ENCODE measurements at places on chromosomes 2 and 18.

DNA sequence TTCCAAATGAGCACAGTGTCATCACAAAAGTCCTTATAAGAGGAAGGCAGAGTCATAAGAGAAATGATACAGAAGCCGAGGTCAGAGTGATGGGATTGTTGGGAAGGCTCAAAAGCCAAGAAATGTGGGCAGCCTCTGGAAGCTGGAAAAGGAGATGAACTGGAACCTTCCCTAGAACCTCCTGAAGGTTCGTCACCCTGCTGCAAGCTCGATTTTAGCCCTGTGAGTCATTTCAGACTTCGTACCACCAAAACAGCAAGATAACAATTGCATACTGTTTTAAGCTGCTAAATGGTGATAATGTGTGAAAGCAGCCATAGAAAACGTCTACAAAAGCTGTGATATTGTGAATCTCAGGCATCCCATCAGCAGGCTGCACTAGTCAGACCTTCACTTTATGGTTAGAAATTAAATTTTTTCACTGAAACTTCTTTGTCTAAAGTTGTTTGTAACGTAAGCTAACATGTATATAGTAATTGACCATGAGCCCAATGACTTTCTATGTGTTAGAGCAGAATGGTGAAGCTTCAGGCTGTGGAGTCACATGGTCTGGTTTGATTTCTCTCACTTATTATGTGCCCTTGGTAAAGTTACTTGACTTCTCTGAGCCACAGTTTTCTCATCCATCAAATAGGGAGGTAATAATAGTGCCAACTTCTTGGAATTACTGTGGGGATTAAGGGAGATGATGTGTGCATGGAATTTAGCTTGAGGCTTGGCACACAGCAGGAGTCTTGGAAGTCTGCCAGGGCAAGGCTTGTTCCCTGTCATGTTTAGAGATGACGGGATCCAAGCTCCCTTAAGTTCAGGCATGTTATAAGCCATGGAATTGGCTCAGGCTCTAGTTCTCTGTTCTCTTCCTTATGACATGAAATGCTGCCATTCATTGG lies 132.0 kb upstream of the CCDC195 start:
- H3K4me1 ChIP-seq, result peaks cover 6% of the 10 kb centered on the region
- H3K4me3 ChIP-seq, result no peak overlapping the region
- H3K27me3 ChIP-seq, result no peaks in the 10 kb centered on the region
- H3K36me3 ChIP-seq, result no peaks in the 10 kb centered on the region
- no peak overlapping the region for H3K27ac ChIP-seq
- DNase-seq, result peak; percentile 81

DNA sequence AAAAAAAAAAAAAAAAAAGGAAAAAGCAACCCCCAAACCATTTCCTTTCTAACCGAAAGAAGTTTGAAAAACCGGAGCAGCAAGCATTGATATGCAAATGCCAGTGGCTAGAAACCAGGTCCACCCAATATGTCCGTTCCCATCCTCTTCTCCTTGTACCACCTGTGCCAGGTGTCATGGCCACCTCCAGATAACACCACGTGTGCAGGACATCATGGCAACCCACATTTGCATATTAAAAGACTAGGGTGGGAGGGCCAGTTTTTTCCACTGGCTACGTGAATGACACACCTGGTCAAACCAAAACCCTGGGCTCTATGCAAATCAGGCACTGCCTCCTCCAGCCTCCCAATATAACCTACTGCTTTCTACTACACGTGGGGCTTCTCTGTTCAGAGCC lies 303.3 kb upstream of the GULP1 start:
- peaks cover 3% of the 10 kb centered on the region for H3K4me1 ChIP-seq
- no peaks in the 10 kb centered on the region for H3K36me3 ChIP-seq
- DNase-seq, result no peak
- no peak overlapping the region for H3K4me3 ChIP-seq
- no peaks in the 10 kb centered on the region for H3K27me3 ChIP-seq

DNA sequence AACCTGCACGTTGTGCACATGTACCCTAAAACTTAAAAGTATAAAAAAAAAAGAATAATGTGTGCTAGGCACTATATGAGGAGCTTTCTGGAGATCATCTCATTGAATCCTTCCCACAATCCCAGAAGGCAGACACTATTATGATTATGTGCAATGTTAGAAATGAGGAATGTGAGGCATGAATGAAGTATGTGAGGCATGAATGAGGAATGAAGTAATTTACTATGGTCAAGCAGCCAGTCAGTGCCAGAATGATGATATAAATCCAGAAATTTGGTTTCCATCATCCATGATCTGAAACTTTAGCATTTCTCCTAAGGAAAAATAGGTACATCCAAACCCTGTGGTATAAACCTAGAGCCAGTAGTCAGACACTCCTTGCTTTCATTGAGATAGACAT lies 42.0 kb downstream of the CCDC148 start:
- no peaks in the 10 kb centered on the region for H3K4me1 ChIP-seq
- no peaks in the 10 kb centered on the region for H3K27me3 ChIP-seq
- no peak overlapping the region for H3K4me3 ChIP-seq
- no peak overlapping the region for H3K27ac ChIP-seq
- H3K36me3 ChIP-seq, result no peaks in the 10 kb centered on the region

DNA sequence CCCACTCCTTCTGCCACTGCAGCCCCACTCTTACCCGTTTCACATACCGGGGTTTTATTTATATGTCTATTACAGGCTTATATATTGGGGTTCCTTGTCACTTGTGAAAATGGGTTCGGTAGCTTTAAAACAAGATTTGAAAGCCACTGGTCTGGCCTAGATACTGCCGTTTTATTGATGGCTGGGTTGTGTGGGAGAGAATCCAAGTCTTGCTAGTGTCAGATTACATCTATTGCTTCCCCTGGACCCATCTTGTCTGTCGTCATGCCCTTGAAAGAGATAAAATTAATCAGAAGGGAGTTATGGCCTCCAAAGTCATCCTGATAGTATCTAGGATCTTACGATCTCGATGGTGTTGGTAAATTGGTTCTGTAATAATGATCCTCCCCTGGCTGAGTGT lies 79.4 kb downstream of the EIPR1 start:
- H3K4me1 ChIP-seq, result no peaks in the 10 kb centered on the region
- 0 out of 2 replicates have a peak, but pooled peaks cover 3% of the 10 kb centered on the region for H3K36me3 ChIP-seq
- H3K27me3 ChIP-seq, result no peaks in the 10 kb centered on the region

- no peaks in the 10 kb centered on the region for H3K27me3 ChIP-seq
- DNase-seq, result no peak
- no peak overlapping the region for H3K27ac ChIP-seq
These were observed 223.3 kb upstream of the ATP5MC3 start for GRCh38 chr2:175404839-175405238.

DNA sequence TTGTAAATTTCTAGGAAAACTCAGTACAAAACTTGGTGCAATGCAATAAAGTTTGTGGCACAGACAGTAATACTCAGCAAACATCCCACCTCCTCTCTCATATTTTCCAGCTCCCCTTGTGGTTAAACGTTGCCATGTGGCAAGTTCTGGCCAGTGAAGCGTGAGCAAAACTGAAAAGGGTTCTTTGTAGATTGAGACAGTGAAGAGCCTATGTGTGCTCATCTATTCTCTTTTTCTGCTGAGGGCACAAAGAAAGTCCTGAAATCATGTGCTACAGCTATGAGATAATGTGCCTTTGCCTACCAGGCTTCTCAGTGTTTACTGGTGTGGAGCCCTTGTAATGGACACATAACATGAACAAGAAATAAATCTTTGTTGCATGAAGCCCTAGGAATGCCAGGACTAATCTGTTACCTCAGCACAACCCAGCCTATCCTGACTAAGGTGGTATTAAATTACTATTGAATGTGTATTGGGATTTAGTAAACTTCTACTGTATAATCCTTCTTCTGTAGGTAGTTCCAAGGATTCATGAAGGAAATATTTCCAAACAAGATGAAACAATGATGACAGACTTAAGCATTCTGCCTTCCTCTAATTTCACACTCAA lies 13.0 kb upstream of the TYMS start:
- H3K36me3 ChIP-seq, result no peaks in the 10 kb centered on the region
- no peak overlapping the region for H3K4me3 ChIP-seq
- DNase-seq, result no peak
- no peaks in the 10 kb centered on the region for H3K4me1 ChIP-seq

- no peaks in the 10 kb centered on the region for H3K27me3 ChIP-seq
- no peak overlapping the region for H3K27ac ChIP-seq
- H3K4me1 ChIP-seq, result no peaks in the 10 kb centered on the region
- H3K36me3 ChIP-seq, result no peaks in the 10 kb centered on the region
- H3K4me3 ChIP-seq, result no peak overlapping the region
These were observed 1894.4 kb upstream of the LRRTM1 start for GRCh38 chr2:82198809-82199492.

DNA sequence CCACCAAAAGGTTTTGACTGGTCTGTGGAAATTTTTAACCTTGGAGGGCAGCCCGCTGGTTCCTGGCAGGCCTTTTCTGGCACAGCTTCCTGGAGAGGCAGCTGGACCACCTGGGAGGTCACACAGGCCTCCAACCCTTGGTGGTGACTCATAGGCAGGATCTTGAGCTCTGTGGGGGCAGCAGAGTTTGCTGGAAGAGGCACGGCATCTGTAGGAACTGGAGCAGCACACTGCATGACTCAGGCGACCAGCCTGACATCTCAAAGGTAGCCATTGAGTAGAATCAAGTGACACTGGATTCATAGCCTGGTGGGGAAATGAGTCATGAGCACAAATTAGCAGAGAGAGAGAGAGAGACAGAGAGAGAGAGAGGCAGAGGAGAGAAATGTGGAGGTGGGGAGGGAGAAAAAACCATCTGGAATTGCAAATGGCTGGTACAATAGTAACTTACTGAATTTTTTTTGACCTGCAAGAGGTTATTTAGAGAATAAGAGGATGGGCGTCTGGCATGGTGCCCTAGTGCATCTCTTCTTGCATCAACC lies 57.4 kb downstream of the TRPM8 start:
- H3K27me3 ChIP-seq, result no peaks in the 10 kb centered on the region
- DNase-seq, result peak; percentile 90
- H3K27ac ChIP-seq, result peak overlapping the region; percentile 51
- H3K4me1 ChIP-seq, result peaks cover 25% of the 10 kb centered on the region

DNA sequence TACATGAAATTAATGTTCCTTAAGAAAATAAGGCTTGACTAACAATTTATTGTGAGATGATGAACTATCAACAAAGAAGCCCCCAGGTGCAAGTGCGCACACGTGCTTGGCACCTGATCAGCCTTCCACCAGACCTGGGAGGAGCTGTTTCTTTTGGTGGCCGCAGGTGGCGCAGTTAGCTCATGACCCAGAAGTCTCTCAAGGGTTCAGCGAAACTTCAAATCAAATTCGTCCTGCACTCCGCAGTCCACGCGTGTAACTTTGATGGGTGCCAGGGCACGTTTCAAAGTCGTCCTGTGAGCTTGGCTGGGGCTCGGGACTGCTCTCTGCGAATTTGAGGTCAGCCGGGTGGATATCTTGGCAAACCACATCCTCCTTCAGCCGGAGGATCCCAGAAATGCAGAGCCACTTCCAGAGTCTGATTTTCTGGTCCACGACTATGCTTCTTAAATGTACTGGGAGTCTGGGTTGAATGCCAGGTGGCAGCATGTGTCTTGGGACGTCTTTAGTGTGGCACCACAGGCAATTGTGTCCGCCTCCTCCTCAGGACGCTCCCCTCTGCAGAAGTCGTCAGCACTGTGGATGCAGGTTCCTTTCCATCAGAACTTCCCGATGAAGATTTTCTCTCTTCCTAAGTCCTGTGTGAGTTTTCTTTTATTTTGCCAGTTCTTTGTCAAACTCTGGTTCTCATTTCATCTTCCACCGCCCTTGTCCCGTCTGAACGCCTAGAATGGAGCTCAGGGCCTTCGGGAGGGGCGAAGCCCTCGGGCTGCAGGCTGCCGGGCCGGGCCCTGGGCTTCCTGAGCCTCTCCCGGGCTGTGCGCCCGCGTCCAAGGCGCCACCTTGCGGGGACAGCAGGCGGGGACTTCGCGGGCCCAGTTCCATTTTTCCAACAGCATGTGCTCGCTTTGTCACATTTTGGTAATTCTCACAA lies 61.3 kb upstream of the RAPGEF4 start:
- peaks cover 47% of the 10 kb centered on the region for H3K4me1 ChIP-seq
- peak overlapping the region; percentile 75 for H3K27ac ChIP-seq
- no peak overlapping the region for H3K4me3 ChIP-seq

DNA sequence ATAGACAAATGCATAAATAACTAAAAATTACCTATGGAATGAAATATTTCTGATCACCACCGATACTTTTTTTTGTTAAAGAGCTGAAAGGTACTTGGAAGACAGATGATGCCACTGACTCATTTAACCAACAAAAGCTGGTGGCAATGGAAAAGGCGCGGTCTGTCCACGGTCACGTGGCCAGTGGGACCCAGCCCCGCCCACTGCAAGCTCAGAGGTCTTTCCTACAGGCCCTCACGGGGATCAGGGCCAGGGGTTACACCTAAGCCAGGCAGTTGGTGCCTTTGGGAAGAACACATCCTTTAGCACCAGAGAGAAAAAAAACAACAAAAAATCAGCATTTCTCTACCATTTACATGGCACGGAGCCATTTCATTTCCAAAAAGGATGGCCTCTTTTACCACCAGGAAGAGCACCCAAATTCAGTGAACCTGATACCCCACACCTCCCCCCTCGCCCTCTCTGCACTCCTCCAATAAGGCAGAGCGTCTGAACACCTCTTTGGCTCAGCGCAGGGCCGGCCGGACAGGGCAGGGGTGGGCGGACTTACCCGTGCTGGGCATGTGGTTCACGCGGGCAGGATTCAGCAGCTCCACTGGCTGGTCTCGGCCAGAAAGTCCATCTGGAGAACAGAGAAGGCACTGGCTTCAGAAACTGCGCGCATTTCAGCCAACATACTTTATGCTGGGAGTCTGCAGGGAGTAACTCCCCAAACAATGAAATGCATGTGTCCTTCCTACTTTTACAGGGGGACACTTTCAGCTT lies 164.6 kb downstream of the HDAC4 start:
- no peaks in the 10 kb centered on the region for H3K4me1 ChIP-seq
- H3K27me3 ChIP-seq, result no peaks in the 10 kb centered on the region
- no peak overlapping the region for H3K27ac ChIP-seq
- no peaks in the 10 kb centered on the region for H3K36me3 ChIP-seq
- no peak for DNase-seq

DNA sequence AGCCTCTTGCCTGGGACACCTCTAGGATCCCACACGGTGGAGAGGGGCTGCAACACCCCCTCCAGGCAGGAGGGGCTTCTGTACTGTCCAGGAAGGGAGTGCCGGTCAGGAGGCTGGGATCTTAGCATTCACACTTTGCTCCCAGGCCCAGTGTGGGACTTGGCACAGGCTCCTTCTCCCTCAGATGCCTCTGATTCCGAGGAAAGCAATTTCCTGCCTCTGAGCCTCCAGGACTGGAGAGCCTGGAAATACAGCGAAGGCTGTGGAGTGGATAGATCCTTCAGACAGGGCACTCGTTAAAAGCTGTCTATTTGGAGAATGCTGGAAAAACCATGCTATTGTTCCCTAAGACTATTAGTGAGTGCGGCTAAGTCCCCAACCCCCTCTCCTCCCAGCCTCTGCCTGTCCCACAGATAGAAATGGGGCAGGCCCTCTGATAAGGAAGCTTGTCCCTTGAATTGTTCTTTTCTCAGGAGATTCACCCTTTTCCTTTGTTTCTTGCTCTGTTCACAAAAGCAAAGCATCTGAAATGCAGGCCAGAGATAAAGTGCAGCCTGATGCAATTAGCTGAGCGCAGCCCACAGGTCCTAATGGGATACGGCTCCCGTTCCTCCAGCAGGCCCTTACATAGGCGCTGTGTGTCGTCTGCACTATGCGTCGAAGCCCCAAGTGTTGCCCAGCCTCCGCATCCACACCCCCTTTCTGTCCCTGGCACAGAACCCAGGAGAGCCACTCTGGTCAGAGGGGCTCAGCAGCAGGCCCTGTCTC lies 252.2 kb downstream of the KLHL29 start:
- no peaks in the 10 kb centered on the region for H3K4me1 ChIP-seq
- H3K4me3 ChIP-seq, result no peak overlapping the region
- H3K27me3 ChIP-seq, result no peaks in the 10 kb centered on the region
- H3K27ac ChIP-seq, result no peak overlapping the region
- DNase-seq, result no peak

All from RWPE2 (cell line).